Motor neuron (in vitro differentiated cells): ENCODE measurements at places on chromosomes 6 and 20.
A peak's percentile ranks its signal among the peaks of the same experiment; 100 is the strongest.

DNA sequence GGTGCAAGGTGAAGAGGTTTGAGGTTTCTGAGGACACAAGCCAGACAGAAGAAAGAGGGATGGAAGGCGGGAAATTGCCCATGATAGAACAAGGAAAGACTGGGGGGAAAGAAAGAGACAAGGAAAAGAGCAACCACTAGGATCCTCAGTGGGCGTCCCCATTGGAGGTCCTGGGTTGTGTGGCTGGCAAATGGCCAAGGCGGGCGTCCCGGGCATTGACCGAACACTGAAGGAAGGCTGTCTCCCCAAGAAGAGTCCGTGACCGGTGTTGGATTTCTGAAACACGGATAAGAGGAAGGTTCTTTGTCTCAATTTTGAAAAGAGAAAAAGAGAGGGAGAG is 746.6 kb upstream of the ADGRB3 start:
- ATAC-seq, result no peak

- ATAC-seq, result no peak
These were observed 33.7 kb downstream of the SCP2D1 start for GRCh38 chr20:18847226-18847755.

DNA sequence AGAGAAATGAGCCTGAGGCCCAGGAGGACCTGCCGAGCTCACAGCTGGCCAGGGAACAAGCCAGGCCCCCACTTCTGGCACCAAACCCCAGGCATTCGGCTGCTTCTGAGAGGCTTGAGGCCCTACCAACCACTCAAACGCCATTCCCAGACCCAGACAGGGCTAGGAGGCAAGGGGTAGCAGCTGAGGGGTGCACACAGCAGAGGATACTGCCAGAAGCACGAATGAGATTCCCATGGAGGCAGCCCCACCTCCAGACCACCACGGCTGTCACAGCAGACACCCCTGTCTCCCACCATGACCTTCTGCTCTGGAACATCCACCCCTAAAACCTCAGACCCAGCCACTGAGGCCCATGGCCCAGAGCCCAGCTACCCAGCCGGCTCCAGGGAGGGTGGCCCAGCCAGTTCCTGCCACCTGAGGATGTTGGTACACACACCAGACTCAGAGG is 36.1 kb downstream of the NTSR1 start:
- no peak for ATAC-seq

- ATAC-seq, result no peak
These were observed 164.6 kb downstream of the MTFR2 start for GRCh38 chr6:136085370-136086115.

- ATAC-seq, result peak; percentile 20
These were observed 56.1 kb upstream of the UNC93A start for GRCh38 chr6:167235005-167235404.

- ATAC-seq, result no peak
These were observed 48.2 kb upstream of the TLDC2 start for GRCh38 chr20:36827541-36828279.

- no peak for ATAC-seq
These were observed 66.0 kb downstream of the PLAGL1 start for GRCh38 chr6:143941852-143942627.

- no peak for ATAC-seq
These were observed 21.4 kb downstream of the ZFAND3 start for GRCh38 chr6:37840940-37841300.

DNA sequence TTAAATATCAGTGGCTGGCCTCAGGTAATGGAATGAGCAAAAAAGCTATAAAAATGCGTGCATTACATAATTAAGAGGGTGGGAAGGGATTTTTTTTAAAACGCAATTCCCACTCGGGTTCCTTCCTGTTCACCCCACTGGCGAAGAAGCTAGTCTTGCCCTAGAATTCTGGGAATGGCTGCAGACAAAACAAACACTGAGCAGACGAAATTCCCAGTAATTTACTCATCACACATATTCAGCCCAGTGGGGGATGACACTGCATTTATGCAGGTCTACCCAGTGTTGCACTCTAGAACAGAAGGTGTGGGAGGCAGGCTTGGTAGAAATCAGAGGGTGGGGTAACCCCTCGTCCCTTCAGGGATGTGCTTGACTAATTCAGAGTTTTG is 2695.0 kb upstream of the DEFB115 start:
- peak; percentile 99 for ATAC-seq

DNA sequence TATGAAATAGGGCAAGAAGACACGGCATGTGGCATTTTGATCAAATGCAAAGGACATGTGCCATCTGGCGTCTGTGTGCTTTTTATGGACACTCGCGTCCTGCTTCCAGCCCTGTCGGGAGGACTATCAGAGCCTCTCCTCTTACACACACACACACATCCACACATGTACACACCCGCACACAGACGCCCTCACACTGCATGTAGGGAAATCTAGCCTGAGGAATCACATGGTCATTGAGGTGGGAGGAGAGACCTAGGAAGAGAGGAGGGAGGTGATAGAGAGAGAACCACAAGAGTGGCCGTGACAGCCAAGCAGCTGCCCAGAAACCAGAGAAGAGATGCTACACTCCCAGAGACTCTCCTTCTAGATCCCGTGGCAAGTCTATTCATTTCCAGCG is 105.9 kb upstream of the CDYL start:
- peak; percentile 73 for ATAC-seq

GRCh38 chr20:18989736-18990474 is 176.3 kb downstream of the SCP2D1 start:
- ATAC-seq, result no peak

GRCh38 chr20:4230651-4231050 is 215.3 kb upstream of the RNF24 start:
- ATAC-seq, result no peak

DNA sequence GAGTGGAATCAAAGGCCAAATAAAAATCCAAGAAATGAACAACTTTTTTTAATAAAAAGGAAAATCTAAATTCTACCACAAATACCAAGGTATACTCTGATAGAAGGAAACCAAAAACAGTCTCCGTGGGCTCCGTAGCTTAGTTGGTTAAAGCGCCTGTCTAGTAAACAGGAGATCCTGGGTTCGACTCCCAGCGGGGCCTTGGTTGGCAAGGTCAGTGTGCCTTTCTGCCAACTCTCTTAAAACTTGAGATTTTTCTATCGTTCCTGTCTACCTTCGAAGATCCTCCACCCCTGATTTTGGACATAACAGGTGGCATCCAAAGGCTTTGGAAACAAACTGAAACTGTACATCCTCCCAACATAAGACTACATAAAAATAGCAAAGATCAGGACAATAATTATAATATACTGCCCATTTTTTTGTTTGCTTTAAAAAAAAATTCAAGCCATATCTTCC is 197.9 kb downstream of the TRIM27 start:
- no peak for ATAC-seq

DNA sequence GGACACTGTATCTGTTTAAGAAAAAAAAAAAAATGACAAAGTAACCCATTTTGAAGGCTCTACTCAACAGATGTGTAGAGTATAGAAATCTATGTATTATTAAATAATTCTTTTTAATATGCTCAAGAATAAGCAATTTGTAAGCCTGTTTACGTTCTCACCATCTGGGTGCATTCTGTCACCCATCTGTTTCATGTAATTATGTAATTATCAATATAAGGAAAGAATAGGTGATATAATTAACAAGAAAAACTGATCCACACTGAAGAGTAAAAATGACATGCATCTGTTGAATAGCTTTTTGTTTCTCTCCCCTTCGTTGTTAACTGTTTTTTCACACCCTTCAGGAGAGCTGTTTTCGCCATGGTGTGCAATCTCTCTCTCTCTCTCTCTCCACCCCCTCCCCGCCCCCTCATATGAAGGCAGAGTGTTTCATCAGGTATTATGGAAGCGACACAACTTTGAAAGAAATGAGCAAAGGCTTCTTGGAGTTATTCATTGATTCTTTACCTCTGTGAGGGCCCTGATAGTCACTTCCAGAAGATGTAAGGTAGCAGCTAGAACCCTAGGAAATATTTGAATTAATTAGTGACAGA is 154.3 kb upstream of the INSM1 start:
- no peak for ATAC-seq

DNA sequence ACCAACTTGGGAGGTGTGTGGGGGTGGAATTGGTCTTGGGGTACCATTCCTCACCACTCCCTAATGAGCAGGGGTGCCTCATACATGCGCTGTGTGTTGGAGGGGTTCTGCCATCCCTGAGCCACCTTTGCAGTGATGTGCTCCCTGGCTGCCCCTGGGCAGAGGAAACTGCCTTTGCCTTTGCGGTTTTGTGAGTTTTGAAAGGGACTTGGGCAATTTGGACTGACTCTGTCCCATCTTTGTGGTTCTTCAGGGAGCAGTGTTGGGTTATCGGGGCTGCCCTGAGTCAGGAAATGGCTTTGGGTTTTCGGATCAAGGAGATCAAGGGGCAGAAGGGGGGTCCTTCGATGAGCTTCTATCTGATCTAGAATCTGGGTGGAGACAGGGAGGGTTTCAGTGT is 3.9 kb upstream of the PHACTR3 start:
- no peak for ATAC-seq
